Inflammatory macrophage treated with lipopolysaccharide for 4 hours (primary cell): ENCODE measurements at places on chromosomes 11 and 22.

DNA sequence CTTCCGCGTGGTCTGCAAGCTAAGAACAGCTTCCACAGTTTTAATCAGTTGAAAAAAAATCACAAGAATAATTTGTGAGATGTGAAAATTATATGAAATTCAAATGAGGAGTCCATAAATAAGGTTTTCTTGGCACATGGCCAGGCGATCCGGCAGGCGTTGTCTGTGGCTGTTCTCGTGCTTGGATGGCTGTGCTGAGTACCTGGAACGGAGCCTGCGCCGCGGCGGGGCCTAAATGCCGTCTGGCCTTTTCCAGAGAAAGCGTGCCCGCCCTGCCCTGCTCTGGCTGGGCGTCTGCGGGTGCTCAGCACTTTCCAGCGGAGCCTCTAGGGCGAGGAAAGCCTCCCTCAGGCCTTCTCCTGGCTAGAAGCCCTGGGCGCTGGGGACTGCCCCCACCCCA, 41.8 kb downstream of the OSBPL5 start:
- DNase-seq, result no peak

DNA sequence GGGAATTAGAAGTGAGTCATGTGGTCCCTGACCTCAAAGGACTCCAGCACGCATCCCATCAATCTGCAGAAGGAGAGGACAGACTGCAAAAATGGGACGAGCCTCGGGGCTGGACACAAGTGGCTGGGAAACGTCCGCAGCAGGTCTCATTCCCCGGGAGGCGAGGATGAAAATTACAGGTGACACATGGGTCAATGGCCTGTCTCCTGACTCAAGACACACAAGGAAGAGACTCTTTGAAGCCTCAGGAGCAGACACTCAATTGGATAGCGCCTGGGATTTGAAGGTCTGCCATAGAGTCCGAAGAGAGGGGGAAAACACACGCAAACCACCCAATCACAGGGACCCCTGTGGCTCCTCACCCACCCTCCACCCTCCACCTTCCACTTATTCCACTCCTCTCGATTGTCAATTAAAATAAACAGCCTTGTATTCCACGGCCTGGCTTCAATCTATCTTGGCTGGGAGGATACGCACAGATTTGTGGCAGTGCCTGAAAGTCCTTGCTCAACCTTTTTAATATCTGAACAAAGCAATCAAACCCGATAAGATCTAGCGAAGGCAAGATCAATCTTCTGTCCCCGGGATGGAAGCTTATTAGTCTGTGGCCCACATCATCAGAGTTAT, 101.8 kb upstream of the CADM1 start:
- DNase-seq, result no peak

- no peak for DNase-seq
Observed at GRCh38 chr11:12786891-12787290, 112.7 kb downstream of the TEAD1 start.

- DNase-seq, result peak; percentile 78
Observed at GRCh38 chr11:111843661-111844060, 27.7 kb downstream of the ALG9 start.

DNA sequence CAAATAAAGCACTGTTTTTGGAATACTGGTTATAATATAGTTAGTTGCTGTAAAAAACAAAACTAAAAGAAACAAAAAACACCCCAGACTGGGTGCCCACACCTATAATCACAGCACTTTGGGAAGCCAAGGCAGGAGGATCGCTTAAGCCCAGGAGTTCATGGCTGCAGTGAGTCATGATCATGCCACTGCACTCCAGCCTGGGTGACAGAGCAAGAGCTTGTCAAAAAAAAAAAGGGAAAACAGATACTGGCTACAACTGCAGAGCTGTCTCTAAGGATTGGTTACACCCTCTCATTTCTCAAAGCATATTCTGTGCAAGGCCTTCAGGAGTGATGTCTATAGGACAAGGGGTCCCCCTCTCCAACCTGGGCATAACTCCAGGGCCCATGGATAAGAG, 14.6 kb upstream of the STK33 start:
- DNase-seq, result peak; percentile 39
